ENCODE measurements at places on chromosomes 4 and X.

- DNase-seq, result no peak
Measured at GRCh38 chr4:7420661-7421040, 14.1 kb downstream of the PSAPL1 start.

- DNase-seq, result peak; percentile 86
Measured at GRCh38 chr4:38149997-38150671, 189.9 kb downstream of the PTTG2 start.

DNA sequence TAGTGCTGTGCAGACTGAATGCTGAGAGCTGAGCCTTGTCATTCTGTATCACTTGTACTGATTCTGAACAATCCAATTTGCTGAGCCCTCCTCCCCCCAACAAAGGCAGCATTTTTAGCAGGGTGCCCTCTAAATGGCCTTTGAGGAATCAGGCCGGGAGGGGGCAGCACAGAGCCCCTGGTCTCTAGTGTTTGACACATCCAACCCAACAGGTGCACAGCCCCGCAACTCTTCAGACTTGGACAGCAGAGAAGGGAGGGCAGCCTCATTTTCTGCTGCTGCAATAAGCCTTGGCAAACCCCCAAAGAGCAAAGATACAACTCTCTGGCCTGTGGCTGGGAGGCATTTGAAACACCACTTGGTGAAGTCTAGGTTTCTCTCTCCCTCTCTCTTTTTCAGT lies 3.4 kb downstream of the ATP1B4 start:
- DNase-seq, result peak; percentile 14

- DNase-seq, result no peak
Measured at GRCh38 chr4:99762728-99763127, 53.9 kb upstream of the DAPP1 start.

DNA sequence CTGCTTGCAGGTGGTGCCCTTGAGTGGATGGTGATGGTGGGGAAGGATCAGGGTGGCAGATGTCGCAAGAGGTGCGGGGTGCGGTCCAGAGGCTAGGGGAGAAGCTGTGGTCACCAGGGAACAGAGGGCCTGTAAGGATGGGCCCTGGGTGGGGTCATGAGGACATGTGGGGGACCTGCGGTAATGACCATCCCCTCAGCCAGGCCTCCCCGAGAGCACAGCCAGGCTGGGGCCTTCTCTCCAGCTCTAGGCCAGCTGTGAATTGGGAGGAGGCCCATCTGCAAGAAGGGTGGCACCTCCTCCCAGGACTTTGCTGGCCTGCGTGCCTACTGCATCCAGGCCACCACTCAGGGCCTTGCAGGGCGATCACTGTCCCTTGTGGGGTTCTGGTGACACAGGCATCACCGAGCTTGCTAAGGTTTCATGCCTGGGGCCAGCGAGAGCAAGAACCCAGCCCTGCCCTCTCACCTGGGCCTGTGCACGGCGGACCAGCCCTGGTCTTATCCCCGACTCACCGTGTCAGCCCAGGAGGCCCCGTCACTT lies 34.1 kb upstream of the MXD4 start:
- DNase-seq, result no peak

- DNase-seq, result no peak
Measured at GRCh38 chr4:76447393-76447851, 12.4 kb downstream of the SHROOM3 start.

- no peak for DNase-seq
Measured at GRCh38 chrX:108557580-108557979, 117.9 kb downstream of the COL4A5 start.

DNA sequence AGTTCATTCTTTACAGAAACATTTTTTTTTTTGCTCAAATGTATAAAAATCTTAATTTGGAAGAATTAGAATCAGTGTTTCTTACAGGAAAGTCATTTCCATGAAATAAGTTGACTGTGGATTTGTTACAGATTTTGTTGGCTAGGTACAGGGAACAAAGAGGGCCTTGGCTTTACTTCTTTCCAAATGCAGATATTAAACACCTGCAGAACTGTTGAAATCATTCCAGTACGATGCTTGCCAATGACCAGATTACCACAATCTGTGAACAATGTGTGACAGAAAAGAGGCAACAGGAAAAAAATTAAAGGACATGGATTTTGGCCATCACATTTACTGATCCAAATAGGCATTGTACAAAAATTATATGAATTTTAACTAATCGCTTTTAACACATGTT lies 70.8 kb downstream of the ANXA10 start:
- no peak for DNase-seq

DNA sequence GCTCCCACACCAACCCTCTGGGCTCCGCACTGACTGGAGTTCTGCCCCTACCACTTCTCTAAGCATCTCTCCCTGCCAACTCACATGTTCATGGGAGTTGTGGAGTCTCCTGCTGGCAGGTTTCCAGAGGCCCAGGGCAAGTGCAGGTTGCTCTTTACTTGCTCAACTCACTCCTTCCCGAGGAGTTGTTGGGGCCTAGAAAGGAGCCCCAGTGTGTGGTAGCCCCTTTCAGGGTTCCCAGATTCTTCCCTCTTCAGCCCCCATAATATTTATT lies 52.5 kb downstream of the POF1B start:
- DNase-seq, result no peak

DNA sequence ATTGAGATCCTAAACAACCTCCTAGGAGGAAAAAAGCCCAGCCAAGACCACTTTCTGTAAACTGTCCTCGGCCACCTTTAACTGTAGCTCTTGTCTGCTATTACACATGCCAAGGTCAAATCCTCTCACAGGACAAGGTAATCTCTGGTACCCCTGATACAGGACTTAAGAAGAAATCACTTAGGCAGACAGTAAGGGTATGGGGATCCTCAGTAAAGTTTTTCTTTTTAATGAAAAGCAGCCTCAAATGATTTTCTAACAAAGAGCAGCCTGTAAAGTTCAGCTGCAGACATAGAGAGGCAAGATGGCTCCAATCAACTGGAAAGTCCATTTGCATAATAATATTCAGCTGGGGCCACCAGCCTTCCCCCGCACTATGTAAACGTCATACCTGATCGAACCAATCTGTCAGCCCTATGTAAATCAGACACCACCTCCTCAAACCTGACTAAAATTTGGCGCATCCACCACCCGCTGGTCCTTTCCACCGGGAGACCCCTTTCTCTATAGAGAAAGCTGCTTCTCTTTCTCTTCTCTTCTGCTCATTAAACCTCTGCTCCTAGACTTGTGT lies 14.6 kb upstream of the MPP1 start:
- no peak for DNase-seq

GRCh38 chrX:6384371-6384770 lies 150.5 kb downstream of the VCX3A start:
- no peak for DNase-seq
